ENCODE measurements at places on chromosomes 6 and 20. TPM values are rescaled to one million over a fixed set of nuclear protein-coding genes. Genes with fewer than 3 reads are reported as not detected.

DNA sequence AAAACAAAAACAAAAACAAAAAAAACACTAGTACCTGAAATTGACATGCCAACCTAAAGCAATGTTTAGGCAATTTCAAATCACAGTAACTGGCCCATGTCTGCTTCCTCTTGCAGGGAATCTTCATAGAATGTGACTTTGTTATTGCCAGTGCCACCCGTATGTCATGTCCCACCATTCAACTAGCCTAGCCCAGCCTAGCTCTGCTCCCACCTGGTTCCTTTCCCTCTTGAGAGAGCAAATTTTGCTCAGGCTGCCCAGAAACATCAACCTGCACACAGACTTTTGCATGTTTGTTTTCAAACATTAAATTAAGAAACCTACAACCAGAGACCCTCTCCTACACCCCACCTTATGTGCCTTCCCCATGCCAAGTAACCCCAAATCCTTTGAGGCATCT lies 124.8 kb upstream of the SLC2A12 start:
- no peak for DNase-seq

Gene HLA-DRB1
- 55.2 TPM for polyA plus RNA-seq

DNA sequence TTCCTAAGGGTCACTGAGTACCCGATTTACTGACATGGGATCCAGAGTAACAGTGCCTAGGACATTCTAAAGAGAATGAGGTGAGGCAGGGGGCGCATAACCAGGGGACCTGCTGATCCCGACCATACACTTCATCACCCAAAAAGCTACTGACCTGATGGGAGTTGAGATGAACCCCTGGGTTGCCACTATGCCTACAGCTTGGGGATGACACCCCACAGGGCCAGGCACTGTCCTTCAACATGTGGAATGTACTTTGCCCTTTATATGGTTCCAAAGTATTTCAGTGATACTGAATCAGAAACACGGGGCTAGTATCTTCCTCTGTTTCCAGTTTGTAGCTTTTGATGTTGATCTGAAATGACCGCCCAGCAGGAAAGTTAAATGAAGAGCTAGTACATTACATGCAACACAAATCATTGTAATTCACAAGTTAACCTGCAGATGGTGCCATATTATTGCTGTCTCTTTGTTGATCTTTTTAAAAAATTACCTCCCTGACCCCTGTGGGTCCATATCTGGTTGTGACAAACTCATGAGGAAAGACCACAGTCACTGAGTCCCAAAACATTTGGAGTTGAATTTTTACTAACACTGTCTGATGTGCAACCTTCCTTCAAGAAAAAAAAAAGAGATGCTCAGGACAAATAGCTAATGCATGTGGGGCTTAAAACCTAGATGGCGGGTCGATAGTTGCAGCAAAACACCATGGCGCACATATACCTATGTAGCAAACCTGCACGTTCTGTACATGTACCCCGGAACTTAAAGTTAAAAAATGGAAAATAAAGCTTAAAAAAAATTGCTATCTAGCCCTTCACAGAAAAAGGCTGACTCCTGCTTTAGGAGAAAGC lies 42.7 kb upstream of the GCNT2 start:
- DNase-seq, result peak; percentile 18

Gene PRPH2
- 4.3 TPM for polyA plus RNA-seq

DNA sequence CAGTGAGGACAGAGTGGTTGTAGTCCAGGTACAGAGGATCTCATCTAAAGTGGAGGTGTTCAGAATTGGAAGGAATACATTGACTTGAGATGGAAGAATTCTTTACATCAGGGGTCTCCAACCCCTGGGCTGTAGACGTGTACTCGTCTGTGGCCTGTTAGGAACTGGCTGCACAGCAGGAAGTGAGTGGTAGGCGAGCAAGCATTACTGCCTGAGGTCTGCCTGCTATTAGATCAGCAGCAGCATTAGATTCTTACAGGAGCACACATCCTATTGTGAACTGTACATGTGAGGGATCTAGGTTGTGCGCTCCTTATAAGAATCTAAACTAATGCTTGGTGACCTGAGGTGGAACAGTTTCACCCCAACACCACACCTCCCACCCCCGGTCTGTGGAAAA lies 121.1 kb downstream of the CDKAL1 start:
- DNase-seq, result no peak

Gene ALDH8A1
- polyA plus RNA-seq, result 1.3 TPM

Measured in left renal pelvis (tissue), 4 donors.